ENCODE measurements at places on chromosomes 5 and 9.

DNA sequence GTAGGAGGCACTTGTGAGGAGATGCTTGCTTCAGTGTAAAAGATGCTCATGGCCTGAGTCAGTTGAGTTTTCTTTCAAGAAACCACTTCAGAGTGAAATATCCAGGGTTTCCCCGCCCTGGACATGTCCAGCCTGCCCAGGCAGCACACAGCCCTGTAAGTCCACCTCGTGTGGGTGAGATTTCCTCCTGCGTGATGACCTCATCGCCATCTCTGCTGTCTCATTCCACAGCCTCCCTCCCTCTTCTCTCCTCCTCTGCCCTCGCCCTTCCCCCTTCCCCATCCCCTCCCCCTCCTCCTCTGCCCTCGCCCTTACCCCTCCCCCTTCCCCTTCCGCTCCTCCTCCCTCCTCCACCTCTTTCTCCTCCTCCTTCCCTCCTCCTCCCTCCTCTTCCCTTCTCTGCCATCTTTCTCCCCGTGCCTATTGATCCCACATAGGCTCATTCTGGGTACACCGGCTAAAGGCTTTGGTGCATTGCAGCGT, 34.0 kb upstream of the NCS1 start:
- no peak for DNase-seq

DNA sequence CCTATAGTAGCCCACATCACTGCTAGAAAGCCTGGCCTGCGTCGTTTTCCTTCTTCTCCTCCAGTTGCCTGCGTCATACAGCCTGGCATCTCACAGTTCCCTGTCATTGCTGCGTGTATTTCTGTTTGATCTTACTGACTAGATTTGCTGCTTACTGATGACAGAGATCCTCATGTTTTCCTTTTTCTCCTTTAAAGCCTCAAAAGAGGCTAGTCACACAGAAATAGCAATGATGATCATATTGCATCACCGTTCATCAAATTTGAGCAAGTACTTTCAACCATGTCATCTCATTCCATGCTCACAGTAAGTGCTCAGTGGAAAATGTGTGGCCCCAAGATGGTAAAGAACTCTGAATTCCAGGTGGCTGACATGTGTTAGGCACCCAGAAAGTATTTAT, 76.8 kb downstream of the MVB12B start:
- DNase-seq, result no peak

GRCh38 chr5:57692582-57693487, 210.2 kb upstream of the ACTBL2 start:
- no peak for DNase-seq

DNA sequence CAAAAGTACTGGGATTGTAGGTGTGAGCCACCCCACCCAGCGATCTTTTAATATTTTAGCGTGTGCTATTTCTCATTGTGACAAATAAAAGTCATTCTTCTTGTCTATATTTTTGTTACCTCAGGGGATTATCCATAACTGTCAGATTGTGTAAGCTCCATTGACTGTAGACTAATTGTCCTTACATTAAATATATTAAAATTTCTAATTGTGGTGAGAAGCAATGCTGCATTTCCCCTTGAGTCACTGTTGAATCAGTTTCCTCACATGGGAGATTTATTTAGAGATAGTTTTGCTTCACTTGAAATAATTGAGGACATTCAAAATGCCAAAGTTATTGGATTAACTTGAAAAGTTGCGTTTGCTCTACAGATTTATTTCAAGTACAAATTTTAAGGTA, 782.4 kb upstream of the WWC1 start:
- DNase-seq, result no peak

DNA sequence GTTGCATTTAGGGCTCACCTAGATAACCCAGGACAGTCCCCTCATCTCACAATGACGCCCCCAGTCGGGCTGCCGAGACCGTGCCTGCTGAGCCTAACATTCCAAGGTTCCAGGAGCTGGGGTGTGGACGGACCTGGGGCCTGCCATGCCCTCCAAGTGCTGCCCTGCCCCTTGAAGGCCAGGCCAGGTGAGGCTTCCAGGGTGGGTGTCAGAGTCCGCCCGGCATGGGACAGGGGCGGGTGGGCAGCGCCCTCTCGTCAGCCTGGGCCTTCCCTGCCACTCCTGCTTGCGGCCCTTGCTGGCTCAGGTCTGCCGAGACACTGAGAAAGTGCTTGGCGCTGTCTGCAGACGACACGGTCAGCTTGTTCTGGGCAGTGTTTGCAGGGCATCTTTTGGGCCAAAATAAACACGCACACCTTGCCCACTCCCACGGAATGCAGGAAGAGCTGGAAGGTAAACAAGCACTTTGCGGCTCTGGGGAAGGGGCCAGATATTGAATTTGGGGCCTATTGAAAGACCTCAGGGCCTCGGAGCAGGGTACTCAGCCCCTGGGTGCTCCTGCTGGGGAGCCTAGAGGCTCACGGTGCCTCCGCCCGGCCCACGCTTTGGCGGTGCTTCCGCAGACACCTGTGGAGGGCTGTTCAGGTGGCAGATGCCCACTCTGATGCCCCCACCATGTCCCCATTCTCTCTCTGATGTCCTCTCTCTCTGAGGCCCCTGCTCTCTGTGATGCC, 4.2 kb upstream of the SCGB3A1 start:
- DNase-seq, result no peak

DNA sequence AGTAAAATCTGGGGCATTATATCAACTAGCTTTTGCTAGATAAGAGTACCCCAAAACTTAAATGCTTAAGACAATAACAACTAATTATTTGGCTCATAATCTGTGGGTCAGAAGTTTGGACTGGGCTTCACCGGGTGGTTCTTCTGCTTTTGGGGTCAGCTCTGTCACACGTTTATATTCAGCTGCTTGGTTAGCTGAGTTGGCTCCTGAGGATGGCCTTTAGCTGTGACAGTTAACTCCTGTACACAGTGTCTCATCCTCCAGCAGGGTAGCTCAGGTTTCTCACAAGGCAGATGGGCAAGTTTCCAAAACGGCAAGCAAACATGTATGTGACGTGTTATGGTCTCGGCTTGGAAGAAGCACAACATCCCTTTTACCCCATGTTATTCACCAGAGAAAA, 488.2 kb downstream of the TLE4 start:
- no peak for DNase-seq

DNA sequence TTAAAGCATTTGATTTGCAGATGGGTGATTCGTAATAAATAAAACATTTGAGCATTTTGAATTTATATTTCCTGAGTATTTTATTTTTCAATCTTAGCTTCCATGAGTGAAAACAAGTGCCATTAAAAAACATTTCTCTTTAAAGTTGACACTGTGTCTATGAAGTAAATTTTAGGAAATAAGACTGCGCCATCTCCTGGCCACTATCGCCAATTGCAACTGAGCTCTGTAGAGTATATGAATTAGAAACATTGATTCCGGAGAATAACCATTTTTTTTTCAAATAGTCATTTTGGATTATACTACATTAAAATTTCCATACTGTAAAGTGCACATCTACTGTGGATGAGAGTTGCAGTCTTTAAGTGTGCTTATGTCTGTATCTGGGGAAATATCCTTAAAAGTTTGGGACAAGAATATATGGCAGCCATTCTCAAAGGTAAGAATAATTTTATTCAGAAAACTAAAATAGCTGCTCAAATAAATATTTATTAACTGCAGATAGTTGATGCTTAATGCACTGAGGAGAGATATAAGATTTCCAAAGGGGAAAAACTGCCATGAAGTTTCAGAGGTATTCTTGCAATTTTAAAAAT, 5.9 kb downstream of the DMRTA1 start:
- peak; percentile 40 for DNase-seq

- no peak for DNase-seq
These were observed 49.4 kb downstream of the MEF2C start for GRCh38 chr5:88833371-88834130.

GRCh38 chr9:87793292-87793691, 67.4 kb downstream of the CTSL start:
- no peak for DNase-seq

DNA sequence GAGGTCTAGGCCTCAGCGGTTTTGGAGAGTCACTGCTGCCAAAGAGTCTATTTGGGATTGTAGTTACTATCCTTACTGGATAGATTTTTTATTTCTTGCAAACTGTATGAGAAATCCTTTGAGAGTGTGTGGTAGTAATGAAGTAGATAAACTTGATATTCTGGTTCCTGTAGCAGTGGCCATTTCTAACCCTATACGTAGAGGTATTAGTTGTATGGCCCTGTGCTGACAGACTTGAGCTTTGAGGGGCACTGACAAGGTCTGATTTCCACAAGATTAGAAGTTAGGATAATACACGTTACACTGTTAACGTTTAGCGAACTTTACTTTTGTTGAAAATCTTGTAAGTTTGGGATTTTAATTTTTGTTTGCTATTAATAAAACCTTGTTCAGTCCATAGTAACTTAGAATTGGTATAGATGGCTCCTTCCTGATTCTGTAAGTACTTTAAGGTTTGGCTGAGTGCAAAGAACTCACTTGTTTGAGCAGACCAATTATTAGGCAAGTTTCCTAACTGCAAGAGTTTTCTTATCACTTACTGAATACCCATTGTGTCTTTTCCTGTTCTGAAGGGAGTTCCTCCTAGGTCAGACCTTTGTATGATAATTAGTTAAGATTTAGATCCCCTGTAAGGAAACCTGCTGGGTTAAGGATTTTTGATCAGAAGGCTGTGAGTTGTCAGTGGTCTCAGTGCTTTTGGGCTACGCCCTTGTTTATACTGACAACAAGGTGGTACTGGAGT, 31.4 kb downstream of the GCNT1 start:
- no peak for DNase-seq

- no peak for DNase-seq
These were observed 10.2 kb upstream of the CDK7 start for GRCh38 chr5:69224520-69224919.

- no peak for DNase-seq
These were observed 24.6 kb downstream of the TRAF2 start for GRCh38 chr9:136910901-136911245.

DNA sequence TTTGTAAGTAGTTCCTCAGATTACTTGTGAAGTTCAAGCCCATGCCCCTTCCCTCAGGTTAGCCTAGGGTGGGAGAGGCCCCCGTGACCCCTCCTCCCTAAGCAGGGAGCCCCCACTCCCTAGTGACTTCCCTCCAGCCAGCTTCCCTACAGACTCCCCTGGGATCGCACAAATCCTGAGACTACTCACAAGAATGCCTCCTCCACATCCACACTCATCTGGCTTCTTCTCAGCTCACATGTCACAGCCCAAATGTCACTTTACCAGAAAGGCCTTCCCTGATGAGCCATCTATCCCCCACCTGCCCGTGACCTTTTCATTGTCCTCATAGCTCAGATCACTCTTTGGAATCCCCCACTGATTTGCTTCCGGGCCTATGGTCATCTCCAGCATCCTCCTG, 96.7 kb upstream of the ARAP3 start:
- no peak for DNase-seq

DNA sequence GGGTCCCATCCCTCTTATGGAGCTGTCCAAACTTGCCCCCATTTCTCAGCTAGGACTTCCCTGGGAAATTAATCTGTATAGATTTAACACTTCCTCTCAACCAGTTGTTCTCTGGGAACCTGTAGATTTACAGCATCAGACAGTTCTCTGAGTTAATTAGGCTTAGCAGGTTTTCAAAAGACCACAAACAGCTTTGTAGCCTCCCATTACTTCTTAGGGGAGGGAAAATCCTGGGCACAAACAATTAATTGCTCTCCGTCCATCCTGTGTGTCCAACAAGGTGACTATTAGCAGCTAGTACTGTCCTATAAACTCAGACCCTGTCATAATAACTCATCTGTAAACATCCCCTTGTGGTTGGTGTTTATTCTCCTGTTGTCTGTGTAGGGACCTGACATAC, 197.9 kb downstream of the GOLPH3 start:
- no peak for DNase-seq

DNA sequence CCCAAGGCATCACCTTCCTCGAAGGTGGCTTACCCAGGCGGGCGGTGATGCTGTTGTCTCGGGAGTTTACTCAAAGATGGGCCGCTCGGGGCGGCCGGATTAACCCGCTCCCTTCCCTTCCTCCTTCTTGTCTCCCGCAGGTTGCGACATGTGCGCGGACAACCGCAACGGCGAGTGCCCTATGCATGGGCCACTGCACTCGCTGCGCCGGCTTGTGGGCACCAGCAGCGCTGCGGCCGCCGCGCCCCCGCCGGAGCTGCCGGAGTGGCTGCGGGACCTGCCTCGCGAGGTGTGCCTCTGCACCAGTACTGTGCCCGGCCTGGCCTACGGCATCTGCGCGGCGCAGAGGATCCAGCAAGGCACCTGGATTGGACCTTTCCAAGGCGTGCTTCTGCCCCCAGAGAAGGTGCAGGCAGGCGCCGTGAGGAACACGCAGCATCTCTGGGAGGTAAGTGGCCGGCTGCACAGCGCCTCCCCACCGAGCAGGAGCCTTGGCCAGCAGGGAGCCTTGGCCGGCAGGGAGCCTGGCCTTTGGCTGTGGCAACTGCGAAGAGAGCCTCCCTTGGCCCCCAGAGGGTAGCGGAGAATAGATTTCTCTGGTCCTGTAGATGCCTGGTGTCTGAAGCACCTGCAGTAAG, 10.6 kb downstream of the PRDM6 start:
- DNase-seq, result no peak

- DNase-seq, result no peak
These were observed 166.4 kb downstream of the SLF1 start for GRCh38 chr5:94784536-94785505.

- peak; percentile 59 for DNase-seq
These were observed 1.4 kb downstream of the GLIS3 start for GRCh38 chr9:4298255-4299004.

GRCh38 chr5:103217101-103217500, 41.5 kb upstream of the MACIR start:
- no peak for DNase-seq

GRCh38 chr5:123882965-123883345, 371.0 kb downstream of the CSNK1G3 start:
- no peak for DNase-seq

DNA sequence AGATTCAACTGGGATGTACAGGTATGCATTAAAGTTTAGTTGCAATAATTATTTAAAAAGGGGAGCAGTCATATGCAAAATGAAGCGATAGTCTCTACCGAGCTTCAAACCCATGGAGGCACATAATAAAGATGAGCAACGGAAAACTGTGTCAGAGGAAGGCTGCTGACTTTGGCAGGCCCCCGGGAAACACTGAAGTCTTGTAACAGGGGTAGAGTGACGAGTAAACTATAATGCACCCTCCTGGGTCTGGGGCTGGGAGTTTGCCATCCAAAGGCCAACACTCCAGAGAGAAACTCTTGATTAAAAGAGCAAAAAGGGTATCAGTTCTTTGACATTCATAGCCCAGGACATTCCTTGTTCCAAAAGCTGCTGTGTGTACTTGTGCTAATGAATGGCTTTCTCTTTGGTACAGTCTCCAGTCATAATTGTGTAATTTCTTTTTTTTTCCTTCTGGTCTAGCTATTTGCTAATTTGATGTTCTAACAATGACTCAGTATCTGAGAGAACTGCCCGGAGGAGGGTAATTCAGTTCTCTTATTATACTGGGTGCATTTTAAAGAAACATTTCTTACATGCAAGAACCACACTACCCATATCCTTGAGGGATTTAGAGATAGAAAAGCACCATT, 59.2 kb downstream of the TNC start:
- DNase-seq, result no peak

GRCh38 chr9:112531666-112532282, 45.1 kb downstream of the KIAA1958 start:
- DNase-seq, result no peak

All from GM20000 (cell line).